ENCODE measurements at places on chromosomes 11 and 22.

GRCh38 chr11:65538232-65538914 lies 13.5 kb downstream of the SCYL1 start:
- DNase-seq, result no peak

GRCh38 chr11:33934450-33934849 lies 42.6 kb upstream of the LMO2 start:
- DNase-seq, result no peak

GRCh38 chr11:105368711-105369110 lies 229.1 kb upstream of the CARD18 start:
- no peak for DNase-seq

DNA sequence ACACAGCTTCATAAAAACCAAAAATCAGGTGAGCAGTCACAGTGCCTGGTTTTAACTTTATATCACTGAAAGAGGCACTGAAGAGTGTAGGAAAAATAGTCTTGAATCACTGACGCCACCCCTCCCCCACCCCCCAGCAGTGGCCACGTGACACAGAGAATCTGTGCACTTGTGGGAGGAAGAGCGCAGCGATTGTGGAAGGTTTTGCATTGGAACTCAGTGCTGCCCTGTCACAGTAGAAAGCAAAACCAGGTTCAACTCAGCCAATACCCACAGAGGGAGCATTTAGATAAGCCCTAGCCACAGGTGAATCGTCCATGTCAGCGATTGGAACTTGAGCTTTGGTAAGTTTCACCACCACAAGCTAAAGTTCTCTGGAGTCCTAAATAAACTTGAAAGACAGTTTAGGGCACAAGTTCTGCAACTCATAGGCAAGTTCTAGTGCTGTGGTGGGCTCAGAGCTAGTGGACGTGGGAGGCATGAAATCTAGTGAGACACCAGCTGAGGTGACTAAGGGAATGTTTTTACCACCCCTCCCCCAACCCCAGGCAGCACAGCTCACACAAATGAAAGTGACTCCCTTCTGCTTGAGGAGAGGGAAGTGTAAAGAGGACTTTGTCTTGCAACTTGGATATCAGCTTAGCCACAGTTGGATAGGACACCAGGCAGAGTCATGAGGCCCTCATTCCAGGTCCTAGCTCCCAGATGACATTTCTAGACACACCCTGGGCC lies 13.3 kb downstream of the OR52B2 start:
- DNase-seq, result no peak

DNA sequence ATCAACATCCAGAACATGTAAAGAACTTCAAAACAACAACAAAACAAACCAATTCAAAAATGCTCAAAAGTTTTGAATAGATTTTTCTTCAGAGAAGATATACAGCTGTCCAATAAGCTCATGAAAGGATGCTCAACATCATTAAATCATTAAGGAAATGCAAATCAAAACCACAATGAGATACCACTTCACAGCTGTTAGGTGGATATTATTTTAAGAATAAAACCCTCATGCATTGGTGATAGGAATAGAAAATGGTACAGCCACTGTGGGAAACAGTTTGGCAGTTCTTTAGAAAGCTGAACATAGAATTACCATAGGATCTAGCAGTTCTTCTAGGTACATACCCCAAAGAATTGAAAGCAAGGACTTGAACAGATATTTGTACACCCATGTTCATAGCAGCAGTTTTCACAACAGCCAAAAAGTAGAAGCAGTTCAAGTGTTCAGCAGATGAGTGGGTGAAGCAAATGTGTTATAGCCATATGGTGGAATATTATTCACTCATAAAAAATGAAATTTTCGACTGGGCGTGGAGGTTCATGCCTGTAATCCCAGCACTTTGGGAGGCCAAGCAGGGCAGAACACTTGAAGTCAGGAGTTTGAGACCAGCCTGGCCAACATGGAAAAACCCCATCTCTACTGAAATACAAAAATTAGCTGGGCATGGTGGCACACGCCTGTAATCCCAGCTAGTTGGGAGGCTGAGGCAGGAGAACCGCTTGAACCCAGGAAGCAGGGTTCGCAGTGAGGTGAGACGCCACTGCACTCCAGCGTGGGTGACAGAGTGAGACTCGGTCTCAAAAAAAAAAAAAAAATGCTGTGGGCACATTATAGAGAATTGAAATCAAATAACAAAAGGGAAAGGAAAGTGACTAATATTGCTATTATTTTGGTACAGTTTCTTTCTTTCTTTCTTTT lies 42.9 kb downstream of the CBL start:
- no peak for DNase-seq

DNA sequence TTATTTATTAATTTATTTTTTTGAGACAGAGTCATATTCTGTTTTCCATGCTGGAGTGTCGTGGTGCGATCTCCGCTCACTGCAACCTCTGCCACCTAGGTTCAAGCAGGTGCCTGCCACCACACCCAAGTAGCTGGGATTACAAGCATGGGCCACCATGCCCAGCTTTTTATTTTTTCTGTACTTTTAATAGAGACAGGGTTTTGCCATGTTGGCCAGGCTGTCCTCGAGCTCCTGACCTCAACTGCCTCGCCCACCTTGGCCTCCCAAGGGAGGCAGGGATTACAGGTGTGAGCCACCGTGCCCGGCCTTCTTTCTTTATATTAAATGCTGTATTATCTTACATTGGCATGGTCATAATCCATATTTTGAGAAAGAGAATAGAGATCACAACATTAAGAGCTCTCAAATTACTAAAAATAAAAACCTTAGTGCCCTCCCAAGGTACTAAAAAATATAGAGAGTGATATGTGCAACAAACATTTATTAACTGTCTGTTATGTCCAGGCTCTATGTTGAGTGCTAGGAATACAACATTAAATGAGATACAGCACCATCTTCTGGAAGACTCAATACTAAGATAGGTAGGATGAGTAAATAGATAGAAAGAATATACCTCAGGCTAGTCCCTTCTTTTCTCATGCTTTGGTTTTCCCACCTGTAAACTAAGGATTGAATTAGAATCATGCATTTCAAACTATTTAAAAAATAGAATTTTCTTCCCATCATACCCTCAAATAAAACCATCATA lies 84.1 kb downstream of the BBOX1 start:
- peak; percentile 51 for DNase-seq

- DNase-seq, result no peak
Measured at GRCh38 chr22:30002861-30003486, 77.3 kb upstream of the HORMAD2 start.

- DNase-seq, result no peak
Measured at GRCh38 chr11:2846056-2846455, 39.5 kb downstream of the CDKN1C start.

DNA sequence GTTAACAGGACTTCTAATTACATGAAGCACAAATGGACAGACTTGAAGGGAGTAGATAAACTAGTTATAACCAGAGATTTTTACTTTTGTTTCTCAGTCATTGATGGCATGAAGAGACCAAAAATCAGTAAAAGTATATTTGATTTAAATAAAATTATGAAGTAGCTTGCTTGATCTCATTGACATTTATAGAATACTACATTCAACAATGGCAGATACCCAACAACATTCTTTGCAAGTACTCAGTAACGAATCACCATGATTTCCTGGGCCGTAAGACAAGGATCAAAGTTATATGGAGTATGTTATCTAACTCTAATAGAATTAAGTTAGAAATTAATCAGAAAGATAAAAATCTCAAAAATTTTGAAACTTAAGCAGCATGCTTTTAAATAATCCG lies 317.6 kb downstream of the TBC1D22A start:
- DNase-seq, result no peak

GRCh38 chr11:27291954-27292636 lies 70.9 kb downstream of the CCDC34 start:
- no peak for DNase-seq

- no peak for DNase-seq
Measured at GRCh38 chr22:28029956-28030355, 110.9 kb upstream of the PITPNB start.

Data from fibroblast of skin of back (primary cell).